Central memory CD4-positive, alpha-beta T cell (primary cell): ENCODE measurements at places on chromosomes 2 and 18.

DNA sequence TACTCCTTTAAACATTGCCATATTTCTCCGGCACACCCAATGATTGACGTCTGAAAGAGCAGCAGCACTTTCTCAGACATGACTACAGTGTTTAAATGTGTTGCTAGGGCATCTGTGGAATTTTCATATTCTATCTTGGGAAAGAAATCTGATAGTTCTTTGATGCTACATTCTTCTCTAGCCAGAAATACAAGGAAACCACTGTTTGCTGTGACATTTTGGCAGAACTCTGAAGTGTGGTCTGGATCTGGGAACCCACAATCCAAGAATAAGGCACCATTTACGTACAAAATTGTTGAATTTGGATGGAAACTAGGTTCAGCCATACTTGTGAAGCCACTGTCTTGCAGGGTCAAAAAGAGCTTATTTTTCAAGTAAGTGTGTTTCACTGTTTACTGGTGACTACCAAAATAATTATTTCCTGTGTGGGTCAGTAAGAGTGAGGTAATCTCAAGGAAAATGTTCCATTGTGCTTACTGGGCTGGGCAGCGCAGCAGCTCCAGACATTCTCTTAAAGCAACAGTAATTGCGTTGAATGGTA is 21.3 kb upstream of the CD28 start:
- DNase-seq = no peak

- no peak for DNase-seq
These were observed 240.2 kb downstream of the ANAPC1 start for GRCh38 chr2:111643759-111644158.

DNA sequence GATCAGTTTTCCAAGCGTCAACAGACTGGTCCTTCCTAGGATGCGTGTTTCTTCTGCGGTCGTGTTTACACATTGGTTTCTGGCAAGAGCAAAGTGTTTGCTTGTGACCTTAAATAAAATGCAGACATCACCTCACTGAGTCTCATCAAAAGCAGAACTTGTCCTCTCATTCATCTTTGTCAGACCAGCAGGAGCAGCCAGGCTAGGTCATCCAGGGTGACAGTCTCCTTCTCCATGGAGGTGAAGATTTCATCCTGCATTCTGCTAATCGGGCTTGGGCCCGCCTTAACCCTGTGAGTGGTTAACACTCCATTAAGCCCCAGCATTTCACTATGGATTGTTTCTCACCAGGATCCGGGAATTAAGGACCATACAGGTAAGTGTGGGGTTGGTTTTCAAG is 64.2 kb upstream of the PID1 start:
- no peak for DNase-seq

DNA sequence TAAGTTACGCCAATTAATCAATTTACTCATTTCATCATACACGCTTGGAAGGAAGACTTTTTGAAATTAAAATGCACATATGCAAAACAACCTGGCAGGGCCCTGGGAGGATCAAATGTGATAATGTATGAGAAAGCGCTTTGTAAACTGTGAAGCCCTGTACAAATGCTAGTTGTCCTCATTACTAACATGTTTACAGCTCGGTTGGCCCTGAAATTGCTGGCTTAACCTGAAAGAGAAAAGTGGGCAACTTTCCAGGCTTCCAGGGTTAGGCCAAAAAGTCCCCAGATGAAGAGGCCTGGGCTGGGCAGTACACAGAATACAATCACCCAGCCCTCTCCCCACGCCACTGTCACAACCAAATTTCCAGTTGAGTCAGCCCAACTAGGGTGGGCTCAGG is 60.2 kb downstream of the DNMT3A start:
- DNase-seq = no peak

- peak; percentile 81 for DNase-seq
These were observed 550 bp downstream of the MFSD6 start for GRCh38 chr2:190408538-190409271.

- no peak for DNase-seq
These were observed 73.5 kb upstream of the SPTBN1 start for GRCh38 chr2:54382601-54383000.

DNA sequence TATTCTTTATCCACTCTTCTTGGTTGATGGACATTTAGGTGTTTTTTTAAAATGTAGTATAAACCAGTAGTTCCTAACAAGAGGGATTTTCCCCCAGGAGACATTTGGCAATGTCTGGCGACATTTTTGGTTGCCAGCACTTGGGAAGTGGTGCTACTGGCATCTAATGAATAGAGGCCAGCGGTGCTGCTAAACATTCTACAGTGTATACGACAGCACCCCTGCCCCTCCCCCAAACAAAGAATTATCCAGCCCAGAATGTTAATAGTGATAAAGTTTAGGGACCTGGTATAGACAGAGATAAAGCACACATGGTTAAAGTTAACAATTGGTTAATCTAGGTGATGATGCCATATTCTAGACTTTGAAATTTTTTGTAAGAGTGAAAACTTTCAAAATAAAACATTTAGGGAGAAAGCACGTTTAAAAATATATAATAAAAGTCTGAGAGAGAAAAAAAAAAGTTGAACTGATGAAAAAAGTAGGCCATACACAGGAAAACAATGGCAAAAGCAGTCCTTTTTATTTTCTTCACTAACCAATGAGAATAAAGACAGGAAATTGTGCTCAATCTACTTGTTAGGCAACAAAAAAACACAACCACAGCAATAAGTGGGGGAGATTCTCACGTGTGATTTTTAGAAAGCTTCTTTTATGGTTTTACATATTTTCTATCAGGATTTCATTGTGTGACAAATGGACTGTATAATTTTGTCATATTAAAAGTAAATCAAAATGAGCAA is 14.8 kb downstream of the FBXO48 start:
- DNase-seq = peak; percentile 68
